Epithelial cell of prostate (primary cell): ENCODE measurements at places on chromosomes 6 and 20.

GRCh38 chr6:131524695-131525336 lies 48.2 kb upstream of the ARG1 start:
- no peak for DNase-seq

GRCh38 chr6:52522151-52522626 lies 54.7 kb downstream of the TRAM2 start:
- no peak for DNase-seq

DNA sequence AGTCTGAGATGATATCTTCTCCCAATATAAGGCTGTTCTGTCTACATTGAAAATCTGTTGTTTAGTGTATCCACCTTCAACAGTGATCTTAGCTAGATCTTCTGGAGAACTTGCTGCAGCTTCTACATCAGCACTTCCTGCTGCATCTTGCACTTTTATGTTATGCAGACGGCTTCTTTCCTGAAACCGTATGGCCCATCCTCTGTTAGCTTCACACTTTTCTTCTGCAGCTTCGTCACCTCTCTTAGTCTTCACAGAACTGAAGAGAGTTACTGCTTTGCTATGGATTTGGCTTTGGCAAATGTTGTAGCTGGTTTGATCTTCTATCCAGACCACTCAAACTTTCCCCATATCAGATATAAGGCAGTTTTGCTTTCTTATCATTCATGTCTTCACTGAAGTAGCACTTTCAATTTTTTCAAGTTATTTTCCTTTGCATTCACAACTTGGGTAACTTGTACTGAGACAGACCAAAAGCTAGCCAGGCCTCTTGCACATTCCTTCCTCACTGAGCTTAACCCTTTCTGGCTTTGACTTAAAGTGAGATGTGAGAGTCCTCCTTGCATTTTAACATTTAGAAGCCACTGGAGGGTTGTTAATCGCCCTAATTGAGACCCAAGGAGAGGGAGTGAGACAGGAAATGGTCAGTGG lies 110.1 kb downstream of the PREP start:
- no peak for DNase-seq

DNA sequence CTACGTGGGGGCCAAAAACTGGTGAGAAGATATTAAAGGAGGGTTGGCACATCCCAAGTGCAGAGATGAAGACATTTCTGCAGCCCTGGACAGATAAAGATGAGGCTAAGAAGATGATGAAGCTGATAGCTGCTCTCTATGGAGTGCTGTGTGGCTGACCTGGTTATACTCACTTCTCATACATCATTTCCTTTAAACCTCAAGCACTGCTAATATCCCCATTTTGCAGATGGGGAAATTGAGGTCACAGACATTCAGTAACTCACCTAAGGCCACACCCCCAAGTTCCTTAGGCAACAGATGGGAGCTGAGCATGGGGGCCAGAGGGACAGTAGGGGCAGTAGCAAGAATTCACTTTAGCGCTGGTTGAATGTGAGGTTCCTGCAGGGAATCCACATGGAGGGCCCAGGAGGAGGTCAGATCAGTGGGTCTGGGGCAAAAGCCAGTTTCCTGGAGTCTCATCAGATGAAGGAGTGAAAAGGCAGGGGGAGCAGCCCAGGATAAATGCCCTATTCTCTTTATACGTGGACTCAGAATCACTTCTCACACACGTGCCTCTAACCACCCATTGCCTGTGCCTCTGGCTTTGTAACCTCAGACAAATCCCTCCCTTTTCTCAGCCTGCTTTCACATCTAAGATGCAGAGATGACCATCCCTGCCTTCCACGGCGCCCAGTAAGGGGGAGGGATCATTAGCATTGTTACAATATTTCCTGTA lies 125.8 kb downstream of the NFATC2 start:
- DNase-seq: no peak

- no peak for DNase-seq
Measured at GRCh38 chr6:28220257-28221133, 4.6 kb upstream of the ZSCAN9 start.

GRCh38 chr6:71523548-71523947 lies 234.9 kb downstream of the OGFRL1 start:
- no peak for DNase-seq

DNA sequence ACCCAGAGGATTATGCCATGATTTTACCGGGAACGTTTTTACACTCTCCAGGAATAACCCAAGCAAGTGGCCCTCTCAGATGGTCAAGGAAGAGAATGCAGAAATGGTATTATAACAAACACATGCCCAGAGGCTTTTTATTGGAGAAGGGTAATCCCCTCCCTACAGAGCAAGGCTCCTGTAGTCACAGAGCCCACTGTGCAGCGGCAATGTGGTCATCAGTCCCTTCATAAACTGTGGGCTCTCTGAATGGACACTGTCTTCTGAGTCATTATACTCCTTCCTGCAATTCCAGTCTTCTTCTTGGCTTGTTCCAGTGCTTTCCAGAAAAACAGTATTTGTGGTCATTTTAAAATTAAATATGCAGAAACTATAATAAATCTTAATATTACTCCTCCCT lies 74.7 kb downstream of the LAMA4 start:
- no peak for DNase-seq

GRCh38 chr6:4145083-4145482 lies 9.7 kb upstream of the ECI2 start:
- no peak for DNase-seq

DNA sequence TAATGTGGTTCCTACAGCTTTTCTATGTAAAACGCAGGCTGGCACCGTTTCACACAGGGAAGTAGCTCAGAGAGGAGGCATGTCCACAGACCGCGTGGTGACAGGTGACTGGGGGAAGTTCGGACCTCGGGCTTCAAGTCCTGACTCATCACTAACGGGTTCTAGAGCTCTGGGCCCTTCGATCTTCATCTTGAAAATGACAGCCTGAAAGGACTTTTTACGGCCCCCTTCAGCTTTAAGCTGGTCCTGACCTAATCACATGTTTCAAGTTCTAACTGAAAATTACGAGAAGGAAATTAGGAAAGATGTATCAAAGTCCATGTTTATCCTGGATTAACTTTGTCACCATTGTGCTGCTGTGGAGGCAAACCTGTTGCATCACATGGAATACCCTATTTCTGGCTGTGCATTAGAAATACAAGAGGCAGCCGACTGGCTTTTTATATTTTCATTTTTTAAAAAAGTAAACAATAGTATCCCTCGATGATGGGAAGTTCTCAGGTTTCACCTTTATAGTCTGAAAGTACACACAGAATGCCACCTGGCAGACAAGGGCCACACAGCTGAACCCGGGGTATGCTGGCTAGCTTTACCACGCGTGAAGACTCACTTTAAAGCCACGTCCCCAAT lies 2.0 kb downstream of the MAN1A1 start:
- no peak for DNase-seq

GRCh38 chr6:74000666-74001490 lies 304.9 kb downstream of the CD109 start:
- DNase-seq: no peak

DNA sequence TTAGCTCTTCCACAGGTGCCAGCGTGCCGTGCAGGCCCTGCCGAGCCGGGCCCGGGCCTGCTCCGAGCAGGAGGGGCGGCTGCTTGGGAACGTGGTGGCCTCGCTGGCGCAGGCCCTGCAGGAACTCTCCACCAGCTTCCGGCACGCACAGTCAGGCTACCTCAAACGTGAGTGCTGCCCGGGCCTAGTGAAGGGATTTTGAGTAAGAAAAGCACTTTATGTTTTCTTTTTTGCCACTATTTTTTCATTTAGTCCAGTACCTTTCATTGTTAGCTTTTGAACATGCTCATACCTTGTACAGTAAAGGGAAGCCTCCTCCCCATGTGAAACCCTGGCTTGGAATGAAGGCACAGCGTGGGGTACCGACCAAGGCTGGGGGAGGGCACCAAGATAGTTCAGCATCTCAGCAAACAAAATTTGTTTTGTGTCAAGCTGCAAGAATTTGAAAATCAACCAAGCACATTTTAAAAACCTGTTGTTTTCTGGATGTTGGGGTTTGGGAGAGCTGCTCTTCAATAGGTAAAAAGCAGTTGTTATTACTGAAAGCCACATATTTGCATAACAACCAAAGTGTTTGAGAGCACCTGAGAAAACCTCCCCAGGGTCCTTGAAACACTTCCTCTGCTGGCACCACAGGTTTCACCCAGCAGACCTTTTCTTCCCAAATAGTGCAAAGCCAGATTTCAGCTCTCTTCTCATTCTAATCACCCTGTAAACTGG lies 18.4 kb downstream of the STX16 start:
- no peak for DNase-seq

DNA sequence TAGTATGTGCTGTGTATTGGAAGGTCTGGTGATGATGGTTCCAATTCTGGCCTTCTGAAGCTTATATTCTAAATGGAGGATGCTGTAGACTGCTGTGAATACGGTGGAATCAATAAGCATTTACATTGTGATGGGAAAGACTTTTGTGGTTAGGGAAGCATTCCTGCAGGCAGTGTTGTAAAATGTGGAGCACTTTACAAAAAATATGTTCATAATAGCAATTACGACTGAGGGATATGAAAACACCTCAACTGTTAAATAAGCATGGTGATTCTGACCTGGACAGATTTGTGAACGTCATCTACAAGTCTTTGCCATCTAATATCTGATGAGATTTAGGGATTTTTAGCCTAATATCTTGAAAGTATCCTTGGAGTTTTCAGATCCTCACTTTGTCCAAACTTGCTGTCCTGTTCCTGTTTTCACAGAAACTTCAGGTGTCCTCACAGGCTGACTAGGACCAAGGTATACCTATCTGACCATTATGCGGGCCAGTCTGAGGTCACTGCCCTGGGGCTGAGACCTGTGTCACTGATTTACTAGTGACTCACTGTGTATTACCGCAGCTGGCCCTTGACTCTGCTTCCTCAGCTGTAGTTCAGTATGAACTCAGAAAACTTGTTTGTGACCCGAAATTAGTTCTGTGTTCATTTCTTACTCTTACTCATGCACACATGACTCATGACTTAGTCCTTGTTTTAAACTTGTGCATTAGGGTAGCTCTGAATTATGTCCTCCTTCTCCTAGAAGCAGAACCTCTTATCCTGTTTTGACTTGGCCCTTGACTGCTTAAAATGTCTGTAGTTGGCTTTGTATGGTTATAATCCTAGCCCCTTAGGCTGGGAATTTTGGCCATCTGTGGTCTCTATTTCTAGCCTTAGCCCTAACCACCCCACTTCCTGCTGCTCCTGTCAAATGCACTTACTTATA lies 343.0 kb downstream of the CDKAL1 start:
- peak; percentile 93 for DNase-seq
